ENCODE measurements at places on chromosomes 13 and 19.

DNA sequence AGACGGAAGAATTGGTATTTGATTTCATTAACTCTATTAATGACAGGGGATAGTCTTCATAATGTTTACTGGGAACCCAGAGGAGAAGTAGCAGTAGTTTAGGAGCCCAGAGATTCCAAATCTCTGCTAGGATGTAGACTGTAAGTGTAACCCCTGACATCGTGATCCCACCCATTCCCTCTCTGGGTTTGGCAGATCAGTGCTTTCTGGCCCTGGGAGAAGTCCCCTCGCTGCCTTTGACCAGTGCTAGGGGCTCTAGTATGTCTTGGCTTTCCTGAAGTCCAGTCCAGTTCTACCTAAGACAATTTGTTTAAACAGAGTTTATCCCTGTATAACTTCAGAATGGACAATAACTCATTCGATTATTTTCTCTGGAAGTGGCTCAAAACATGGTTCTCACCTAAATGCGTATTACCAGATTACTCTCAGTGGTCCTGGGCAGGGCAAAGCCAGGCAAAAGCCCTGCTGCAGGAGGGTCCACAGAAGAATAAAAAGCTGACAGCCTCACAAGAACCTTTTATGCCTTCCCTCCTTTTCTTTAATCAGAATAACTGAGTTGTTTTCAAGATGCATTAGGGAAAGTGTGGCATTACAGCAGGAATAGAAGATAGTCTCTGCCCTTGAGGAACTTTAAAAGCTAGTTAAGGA lies 11.8 kb downstream of the KLF5 start:
- DNase-seq: no peak

DNA sequence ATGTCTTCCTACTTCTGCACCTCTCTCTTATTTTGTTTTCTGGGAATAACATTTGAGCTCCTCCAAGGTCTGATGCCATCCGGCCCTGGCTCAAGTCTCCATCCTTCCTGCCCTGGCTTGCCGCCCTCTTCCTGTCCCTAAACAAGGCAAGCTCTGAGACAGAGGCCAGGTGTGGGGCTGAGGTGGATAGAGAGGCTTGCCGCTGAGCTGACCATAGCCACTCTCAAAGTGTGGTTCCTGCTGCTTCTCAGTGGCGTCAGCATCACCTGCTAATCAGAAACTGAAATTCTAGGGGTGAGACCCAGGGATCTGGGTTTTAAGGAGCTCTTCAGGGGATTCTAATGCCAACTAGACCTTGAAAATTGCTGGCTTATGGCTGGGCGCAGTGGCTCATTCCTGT lies 6.0 kb upstream of the TPRX2 start:
- DNase-seq: no peak

DNA sequence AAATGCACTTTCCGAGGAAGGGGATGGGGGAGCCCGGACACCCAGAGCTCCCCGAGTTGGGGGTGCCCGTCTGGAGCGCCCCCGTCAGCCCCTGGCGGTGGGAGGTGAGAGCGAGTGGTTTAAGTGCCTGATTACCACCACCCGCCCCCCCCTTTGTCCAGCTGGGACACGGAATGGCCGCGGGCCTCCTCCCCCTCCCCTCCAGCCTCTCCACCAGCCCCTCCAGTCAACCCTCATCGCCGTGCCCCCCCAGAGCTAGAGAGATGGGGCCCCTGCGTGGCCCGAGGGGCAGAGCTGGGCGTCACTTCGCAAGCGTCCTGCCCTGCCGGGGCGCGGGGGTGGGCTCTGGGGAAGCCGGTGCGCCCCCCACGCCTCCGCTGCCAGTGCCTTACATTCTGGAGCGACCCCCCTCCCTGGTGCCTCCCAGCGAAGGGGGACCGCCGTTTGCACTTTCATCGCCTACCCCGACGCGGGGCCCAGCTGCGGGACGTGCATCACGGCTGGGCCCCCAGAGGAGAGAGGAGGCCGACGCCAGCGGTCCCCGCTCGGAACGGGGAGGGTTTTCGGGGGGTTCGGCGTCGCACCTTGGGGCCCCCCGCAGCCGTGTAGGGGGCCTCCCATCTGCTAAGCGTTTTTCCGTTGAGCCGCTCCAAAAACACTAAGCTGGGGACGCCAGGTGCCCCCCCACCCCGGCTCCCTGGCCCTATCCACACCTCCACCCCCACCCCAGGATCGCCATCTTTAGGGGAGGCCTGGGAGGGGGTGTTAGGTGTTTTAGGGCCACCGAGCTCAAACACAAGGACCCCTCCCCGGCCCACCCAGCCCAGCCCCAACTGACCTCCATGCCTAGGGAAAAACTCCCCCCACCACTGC lies 16.4 kb downstream of the SMIM24 start:
- DNase-seq: no peak

DNA sequence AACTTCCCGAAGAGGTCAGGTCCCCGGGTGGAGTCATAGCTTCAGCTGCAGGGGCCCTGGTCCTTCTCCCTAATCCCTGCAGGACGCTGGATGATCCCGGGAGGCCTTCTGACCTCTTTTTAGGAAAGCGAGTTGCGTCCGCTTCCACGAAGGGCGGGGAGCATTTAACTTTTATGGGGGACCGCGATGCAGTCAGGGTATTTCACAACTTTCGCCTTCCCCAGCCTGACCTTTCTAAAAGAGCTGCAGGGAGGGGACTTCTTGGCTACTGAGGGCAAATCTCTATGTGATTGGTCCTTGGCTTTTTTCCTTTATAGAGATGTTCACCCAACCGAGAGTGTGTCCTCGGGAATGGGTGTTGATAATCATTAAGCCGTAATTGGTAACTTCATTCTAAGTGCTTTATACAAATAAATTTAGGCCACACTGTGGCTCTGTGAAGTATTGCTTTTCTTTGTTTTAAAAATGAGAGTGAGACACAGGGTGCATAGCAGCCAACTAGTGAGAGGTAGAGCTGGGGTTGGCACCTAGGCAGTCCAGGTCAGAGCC lies 778 bp downstream of the ZNF230 start:
- no peak for DNase-seq

- DNase-seq: no peak
Measured at GRCh38 chr13:36520111-36520510, 87.8 kb downstream of the CCNA1 start.

DNA sequence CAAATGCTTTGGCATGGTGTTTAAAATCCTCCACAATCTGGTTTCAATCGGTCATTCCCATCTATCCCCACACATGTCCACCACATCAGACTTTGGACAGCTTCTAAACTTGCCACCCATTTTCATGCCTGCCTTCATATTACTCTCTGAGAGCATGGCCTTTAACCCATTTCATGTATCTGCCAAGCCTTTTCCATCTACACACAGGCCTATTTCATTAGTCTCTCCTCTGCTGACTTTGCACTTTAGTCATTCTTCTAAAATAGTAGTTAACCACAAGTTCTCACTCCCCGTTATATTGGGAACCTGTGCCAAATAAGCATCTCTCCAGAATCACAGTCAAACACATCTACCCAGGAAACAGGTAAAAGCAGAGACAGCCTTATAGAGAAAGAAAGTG lies 142.2 kb downstream of the MZT1 start:
- DNase-seq: no peak
